ENCODE measurements at places on chromosomes 6 and 20. TPM values are rescaled to one million over a fixed set of nuclear protein-coding genes. Genes with fewer than 3 reads are reported as not detected.

GTF2H4 gene
- 71.3 TPM for total RNA-seq

OR2J2 gene
- not detected for total RNA-seq

DNA sequence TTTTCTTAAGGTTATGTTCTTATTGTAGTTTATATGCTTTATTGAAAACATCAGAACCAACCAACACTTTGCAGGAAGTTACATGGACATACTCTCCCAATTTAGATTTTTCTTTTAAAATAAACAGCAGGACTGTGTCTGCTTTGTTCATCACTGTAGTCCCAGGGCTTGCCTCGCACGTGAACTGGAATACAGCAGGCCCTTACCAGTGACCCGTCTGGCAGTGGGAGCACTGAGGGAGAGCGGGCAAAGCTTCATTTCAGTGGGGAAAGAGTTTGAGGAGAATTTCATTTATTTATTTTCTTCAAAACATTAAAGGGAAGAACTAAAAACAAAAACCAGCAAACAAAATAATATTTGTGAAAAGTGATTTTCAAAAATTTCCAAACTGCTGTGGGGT lies 230.8 kb downstream of the PAX1 start:
- H3K4me3 ChIP-seq: no peak overlapping the region
- H3K36me3 ChIP-seq: no peaks in the 10 kb centered on the region
- no peaks in the 10 kb centered on the region for H3K4me1 ChIP-seq
- H3K27me3 ChIP-seq: no peaks in the 10 kb centered on the region

DNA sequence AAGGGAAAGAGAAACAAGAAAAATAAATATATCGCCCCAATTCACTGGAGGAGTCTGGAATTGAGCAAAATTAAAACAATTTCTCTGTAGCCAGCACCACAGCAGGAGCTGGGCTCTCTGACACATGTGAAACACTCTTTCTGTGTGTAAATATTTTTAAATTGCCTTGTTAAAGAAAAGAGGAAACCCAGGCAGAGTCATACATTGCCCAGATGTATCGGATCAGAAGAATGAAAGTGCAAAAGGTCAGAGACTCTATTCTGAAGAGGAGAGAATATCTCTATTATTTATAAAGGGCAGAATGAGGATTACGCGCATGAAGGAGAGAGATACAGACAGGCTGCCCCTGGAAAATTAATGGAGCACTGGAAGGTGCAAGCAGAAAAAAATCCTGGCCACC lies 127.0 kb upstream of the MAN1A1 start:
- no peak for DNase-seq
- H3K27me3 ChIP-seq: peaks cover 12% of the 10 kb centered on the region
- no peak overlapping the region for H3K27ac ChIP-seq
- H3K4me3 ChIP-seq: no peak overlapping the region
- H3K4me1 ChIP-seq: peaks cover under 1% of the 10 kb centered on the region
- peaks cover 2% of the 10 kb centered on the region for H3K36me3 ChIP-seq

DNA sequence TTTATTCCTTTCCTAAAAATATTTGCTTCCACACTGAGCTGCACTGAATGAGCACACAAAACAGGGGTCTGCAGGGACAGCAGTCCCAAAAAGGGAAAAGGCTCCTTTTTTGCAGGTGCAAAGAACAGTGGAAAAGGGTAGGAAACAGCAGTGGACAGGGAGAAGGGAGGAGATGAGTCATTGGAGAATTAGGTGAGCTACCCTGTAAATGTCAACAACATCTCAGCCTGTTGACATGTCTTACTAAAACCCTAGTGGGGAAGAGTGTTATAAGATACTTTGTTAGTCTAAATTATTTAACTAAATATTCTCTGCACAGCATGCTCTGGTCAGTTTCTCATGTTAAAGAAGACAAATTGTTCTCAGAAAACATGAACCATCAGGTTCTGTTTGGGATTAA lies 151.5 kb upstream of the FBXL4 start:
- no peak overlapping the region for H3K4me3 ChIP-seq
- peaks cover 11% of the 10 kb centered on the region for H3K27me3 ChIP-seq
- H3K27ac ChIP-seq: no peak overlapping the region
- H3K36me3 ChIP-seq: no peaks in the 10 kb centered on the region
- no peaks in the 10 kb centered on the region for H3K4me1 ChIP-seq

- no peaks in the 10 kb centered on the region for H3K36me3 ChIP-seq
- H3K27ac ChIP-seq: no peak overlapping the region
- H3K4me3 ChIP-seq: no peak overlapping the region
- H3K4me1 ChIP-seq: no peaks in the 10 kb centered on the region
- H3K27me3 ChIP-seq: no peaks in the 10 kb centered on the region
Observed at GRCh38 chr6:46605091-46605797, 47.4 kb downstream of the CYP39A1 start.

GRCh38 chr6:144150710-144151657 lies 667 bp downstream of the STX11 start:
- H3K4me1 ChIP-seq: peaks cover 71% of the 10 kb centered on the region
- H3K36me3 ChIP-seq: peaks cover 29% of the 10 kb centered on the region
- peaks cover 1% of the 10 kb centered on the region for H3K27me3 ChIP-seq
- peak; percentile 67 for DNase-seq

DNA sequence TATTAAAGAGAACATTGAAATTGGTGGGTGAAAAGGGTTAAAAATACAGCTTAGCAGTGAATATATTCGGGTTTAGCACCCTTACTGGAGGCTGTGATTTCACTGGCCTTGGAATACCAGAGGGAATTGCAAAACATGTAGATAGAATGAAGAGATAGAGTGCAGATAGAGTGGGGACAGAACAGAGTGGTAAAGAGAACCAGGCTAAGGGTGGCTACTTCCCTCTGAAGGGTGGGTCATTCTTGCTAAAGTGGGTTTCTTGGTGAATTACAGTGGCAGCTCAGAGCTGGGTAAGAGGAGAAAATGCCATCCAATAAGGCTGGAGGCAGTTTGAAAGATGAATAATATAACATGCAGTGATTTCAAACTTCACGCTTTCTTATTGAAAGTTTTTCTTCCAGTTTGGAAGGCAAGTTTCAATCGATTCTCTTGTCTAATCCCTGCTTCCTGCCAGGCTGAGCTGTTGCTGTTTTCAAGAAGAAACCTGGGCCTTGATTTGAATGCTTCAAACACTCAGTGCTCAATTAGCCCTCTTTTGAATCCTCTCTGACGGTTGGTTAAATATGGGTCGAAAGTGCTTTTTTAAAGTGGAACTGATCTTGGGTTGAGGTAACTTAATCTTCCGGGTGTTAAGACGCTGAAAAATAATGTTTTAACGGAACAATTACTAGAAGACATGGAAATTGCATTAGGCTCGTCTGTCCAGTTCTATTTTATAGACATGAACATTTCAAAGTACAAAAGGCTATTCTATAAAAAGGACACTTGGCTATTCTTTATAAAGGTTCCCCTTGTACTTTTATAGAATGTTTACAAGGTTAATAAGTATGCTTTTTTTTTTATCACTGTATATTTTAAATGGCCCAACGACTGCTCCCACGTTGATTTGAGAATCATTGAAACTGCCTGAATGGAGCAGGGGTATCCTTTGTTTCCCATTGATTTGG lies 203.3 kb downstream of the BCAS1 start:
- no peaks in the 10 kb centered on the region for H3K36me3 ChIP-seq
- no peaks in the 10 kb centered on the region for H3K27me3 ChIP-seq
- peak overlapping the region; percentile 47 for H3K4me3 ChIP-seq
- peak overlapping the region; percentile 74 for H3K27ac ChIP-seq
- no peak for DNase-seq

Measured in activated T-helper 1 cell treated with anti-CD3 and anti-CD28 coated beads, Interleukin-12 subunit alpha, Interleukin-12 subunit beta, Interleukin-2, Interleukin-4 antibody, amounts not matched to agents 30 ng/mL and 10 ng/mL and 1 ng/mL, durations not matched to agents 14 hours and 24 hours and 36 hours (primary cell).